ENCODE measurements at places on chromosomes 1 and 21.

- no peak for DNase-seq
These were observed 85.9 kb downstream of the PSMG1 start for GRCh38 chr21:39097335-39097861.

- DNase-seq: peak; percentile 36
These were observed 14.1 kb downstream of the AZIN2 start for GRCh38 chr1:33094971-33095604.

GRCh38 chr1:165924117-165924516, 96.7 kb downstream of the UCK2 start:
- no peak for DNase-seq

DNA sequence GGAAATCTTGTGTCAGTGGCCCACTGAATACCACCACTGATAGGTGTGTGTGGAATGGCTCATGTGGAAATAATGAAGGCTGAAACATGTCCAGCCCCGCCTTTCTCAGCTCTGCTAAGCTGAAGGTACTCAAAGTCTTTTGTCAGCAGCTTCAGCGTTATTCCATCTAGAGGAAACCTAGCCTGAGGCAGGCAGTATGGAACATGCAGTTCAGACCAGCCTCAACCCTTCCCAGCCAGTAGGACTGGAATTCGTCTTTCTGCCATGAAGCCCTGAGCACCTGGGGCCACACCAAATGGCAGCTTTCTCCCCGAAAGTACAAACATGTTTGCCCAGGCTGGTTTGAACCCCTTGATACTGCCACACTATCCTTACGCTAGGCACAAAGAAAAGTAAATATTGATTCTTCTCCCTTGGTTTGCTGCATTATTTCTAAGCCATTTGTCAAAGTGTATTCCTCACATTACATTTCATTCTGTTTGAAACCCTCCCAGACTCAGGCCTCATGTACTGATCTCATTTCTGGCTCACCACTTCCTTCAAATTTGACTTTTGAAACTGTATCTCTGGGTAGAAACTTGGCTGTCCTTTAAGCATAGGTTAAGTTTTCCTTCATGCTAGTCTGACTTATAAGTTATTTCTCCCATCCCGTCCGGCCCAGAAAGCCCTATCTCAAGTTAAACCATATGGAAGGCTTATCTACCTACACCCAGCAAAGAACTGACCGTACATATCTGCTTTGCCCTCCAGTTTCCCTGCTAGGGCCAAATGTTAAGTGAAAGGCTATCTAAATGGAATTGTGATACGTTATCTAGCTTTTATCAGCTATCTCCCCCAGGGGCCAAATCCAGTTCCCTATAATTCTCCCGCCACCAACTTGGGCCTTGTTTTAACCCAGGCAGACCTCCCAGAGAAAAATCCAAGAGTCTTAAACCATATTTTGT, 45.7 kb upstream of the HOOK1 start:
- DNase-seq: no peak

DNA sequence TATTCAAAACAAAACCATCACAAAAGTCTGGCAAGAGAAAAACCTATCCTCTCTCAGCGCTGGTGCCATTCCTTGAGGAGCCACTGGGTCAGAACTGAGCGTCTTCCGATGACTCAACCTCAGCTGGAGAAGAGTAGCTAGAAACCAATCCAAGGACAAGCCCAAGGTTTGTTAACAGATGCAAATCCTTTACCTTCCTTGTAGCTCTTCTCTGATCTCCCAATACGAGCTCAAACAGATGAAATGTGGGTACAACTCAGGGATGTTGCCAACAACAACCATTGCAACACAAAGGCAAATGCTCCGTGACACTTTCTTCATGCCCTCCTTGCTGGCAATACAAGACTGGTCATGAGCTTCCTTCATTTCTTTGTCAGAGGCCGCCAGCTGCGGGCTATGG, 337.1 kb downstream of the SIPA1L2 start:
- DNase-seq: no peak

GRCh38 chr1:226575739-226576378, 27.3 kb downstream of the STUM start:
- DNase-seq: no peak

DNA sequence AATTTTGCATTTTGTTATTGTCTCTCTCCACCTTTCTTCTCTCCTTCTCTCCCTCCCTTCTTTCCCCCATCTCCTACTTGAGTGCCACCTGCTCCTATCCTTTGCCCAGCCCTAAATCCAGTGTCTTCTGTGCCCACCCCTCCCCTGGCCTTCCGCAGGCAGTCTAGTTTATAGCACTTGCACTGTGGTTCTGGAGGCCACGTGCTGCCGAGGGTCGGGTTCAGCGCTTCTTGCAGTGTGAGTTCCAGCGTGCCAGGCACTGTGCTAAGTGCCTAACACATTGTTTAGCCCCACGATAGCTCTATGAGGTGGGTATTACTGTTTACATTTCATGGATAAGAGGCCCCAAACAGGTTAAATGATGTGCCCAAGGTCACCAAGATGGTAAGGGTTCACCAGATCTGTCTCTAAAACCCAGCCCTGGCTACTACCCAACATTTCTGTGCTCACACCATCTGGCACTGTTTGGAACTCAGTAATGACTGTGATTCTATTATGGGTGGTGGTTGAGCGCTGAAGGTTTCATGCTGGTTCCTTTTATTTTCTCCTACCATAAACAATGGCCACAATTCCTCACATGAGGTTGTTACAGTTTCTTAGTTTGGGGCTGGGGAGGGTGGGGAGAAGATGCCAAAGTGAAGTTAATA, 14.1 kb upstream of the ATP1A4 start:
- no peak for DNase-seq

DNA sequence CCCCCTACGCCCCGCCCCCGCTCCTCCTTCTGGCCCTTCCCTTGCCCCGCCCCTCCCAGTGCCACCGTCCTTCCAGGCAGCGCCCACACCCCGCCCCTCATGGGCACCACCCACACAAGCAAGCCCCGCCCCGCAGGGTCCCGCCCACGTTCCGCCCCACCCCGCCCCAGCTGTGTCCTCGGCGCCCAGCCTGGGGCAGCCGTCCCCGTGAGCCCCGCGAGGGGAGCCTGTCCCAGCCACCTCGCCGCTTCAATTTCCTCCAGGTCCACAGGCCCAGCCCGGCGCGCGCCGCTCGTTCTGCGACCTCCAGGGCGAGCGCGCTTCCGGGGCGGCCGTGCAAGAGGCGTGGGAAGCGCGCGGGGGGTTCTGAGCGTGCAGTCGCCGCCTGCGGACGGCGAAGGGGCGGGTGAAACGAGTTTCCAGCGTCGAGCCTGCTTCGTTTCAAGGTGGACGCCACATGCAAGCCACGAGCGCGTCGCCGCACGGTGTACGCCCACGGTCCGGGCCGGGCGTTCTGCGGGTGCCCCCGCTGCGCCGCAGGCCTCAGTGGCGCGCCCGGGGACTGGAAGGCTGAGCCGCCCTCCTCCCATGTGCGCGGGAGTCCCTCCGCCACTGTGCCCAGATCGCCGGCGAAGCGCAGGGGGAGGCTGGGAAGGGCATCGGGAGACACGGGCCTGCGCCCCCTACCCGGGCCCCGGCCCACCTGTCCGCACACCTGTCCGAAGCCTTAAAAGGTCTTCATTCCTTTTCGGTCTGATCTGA, 10.8 kb upstream of the FAAP20 start:
- peak; percentile 77 for DNase-seq

DNA sequence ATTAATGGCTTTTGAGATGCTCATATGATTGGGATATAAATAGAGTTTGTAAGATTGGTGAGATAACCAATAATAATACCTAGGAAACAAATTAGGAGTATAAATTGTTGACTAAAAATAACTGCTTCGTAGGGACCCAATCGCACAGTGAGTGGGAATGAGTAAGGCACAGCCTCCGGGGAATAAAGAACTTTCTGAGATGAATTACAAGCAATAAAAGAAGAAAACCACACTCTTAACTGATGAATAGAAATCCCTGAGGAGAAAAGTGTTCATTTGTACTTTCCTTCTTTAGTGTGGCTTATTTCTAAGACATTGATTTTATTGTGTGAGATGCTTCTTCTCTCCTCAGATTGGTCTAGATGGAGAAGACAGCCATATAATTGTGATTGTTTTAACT, 443.4 kb upstream of the PRMT6 start:
- no peak for DNase-seq

DNA sequence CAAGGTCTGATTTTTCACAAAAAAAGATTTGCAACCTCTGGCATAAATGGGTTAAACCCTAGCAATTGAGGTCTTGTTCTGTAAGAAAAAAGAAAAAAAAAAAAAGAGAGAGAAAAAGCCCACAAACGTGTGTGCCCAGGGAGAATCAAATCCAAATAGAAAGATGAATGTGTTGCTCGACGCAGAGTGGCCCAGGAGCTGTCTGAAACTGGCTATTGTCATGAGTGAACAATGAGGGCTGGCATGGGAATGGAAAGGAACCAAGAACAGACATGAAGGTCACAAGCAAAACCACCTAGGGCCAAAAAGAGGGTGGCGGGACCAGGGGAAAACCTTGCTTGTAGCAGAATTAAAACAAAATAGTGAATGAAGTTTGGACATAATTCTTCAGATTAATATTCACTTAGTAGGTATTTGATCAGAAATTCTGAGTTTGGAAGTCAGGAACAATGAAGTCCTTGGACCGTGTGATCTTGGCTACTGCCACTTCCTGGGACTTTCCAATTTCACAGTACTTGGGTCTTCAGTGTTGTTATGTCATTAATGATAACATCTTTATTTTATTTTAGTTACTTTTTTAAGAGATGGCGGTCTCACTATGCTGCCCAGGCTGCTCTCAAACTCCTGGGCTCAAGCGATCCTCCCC, 3.1 kb downstream of the ENO1 start:
- no peak for DNase-seq

DNA sequence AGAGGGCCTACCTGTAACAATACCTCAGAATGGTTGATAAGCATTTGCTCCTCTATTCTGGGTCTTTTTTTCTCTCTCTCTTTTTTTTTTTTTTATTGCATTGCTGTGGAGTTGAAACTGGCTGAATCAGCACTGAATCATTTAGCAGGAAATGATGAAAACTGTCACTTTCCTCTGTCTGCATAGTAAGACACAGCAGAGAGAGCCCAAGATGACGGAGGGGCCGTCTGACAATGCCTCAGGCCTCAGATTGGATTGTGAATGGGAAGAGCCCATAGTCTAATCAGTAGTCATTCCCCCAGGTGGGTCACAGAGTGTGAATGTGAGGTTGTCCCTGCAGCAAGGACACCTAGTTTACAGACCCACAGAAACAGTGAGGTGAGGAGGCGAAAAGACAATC, 193.2 kb upstream of the PLXNA2 start:
- DNase-seq: no peak

DNA sequence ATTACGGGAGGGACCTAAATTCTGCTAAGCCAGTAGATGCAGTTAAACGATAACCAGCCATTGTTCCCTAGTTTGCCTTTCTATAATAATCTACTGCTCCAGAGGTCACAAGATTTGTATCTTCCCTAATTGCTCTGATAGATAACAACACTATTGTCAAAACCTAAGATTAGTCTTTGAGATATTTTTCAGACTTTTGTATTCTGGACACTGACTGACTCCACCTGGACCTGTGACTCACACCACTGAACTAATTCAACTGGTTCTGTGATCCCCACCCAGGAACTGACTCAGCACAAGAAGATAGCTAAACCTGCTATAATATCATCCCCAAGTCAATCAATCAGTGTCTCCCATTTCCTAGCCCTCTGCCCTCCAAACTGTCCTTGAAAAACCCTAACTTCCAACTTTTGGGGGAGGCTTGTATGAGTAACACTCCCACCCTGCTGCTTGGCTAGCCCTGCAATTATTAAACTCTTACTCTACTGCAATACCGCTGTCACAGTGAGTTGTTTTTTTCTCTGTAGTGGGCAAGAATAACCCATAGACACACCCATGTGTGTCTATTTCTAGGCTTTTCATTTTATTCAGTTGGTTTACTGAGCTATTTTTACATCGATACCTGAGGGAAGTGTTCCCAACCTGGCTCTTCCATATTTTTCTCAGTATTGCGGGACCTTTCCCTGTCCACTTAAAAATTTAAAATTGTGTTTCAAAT, 11.2 kb downstream of the KIFAP3 start:
- no peak for DNase-seq

- no peak for DNase-seq
These were observed 94.5 kb upstream of the LPGAT1 start for GRCh38 chr1:211925016-211925415.

DNA sequence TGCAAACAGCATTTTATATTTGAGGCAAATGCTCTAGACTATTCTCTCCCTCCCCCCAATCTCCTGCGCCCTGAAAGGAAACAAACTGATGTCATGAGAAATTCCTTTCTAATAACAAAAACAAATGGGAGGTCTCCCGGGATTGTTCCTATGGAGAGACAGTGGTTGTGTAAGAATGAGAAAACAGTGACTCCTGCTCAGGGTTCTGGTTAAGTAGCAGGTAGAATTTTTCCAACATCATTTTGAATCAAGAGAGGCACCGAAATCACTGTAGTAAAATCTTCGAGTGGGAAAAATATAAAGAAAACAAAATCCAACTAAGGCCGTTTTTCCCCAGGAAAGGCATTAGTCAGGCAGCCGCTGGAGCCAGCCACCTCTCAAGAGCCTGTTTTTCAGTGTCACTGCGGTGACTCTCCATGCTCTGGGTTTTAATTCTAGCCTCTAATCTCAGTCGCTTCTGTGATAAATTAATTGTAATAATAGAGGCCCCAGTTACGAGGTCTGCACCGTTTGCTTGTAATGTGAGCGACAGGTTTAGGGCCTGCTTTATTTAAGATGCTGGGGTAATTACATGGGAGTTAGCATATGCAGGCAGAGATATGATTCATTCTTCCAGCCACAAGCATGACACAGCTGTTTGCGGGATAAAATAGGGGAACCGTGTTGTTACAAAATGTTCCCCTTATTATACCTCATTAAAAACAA, 80.3 kb downstream of the RNF220 start:
- no peak for DNase-seq
